ENCODE measurements at places on chromosomes 5 and 9.
A peak's percentile ranks its signal among the peaks of the same experiment; 100 is the strongest.

DNA sequence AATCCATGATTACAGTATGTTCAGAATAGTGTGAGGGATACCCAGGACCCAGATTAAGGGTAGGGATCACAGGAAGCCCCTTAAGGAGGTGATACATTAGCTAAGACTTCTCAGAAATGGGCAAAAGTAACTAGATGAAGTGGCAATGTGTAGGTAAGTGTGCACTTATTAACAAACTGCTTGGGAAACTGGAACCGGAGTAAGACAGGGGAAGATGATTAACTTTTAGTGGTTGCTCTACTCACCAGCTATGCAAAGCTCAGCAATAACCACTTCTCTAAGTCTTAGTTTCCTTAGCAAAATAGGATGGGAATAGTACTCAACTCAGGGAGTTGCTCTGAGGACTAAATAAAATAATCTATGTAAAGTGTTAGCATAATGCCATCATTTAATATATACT lies 182.2 kb downstream of the MCTP1 start:
- no peak for DNase-seq

DNA sequence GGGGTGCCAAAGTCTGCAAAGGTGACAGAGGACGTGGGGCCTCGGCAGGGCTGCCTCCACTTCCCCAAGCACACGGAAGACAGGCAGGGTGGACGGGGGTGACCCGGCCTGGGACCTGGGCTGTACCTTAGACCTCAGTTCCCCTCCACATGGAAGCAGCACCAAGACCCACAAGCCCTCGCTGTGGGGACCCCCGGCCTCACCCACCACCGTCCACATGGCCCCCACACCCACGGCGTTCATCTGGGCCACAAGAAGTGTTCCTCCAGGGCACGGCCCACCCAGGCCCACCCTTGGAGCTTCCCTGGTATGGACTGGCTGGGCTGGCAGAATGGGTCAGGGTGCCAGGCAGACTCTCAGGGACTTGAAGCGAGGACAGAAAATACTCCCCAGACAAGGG lies 45.8 kb upstream of the NKD2 start:
- no peak for DNase-seq

- DNase-seq: no peak
Measured at GRCh38 chr5:1732945-1733344, 66.7 kb downstream of the MRPL36 start.

DNA sequence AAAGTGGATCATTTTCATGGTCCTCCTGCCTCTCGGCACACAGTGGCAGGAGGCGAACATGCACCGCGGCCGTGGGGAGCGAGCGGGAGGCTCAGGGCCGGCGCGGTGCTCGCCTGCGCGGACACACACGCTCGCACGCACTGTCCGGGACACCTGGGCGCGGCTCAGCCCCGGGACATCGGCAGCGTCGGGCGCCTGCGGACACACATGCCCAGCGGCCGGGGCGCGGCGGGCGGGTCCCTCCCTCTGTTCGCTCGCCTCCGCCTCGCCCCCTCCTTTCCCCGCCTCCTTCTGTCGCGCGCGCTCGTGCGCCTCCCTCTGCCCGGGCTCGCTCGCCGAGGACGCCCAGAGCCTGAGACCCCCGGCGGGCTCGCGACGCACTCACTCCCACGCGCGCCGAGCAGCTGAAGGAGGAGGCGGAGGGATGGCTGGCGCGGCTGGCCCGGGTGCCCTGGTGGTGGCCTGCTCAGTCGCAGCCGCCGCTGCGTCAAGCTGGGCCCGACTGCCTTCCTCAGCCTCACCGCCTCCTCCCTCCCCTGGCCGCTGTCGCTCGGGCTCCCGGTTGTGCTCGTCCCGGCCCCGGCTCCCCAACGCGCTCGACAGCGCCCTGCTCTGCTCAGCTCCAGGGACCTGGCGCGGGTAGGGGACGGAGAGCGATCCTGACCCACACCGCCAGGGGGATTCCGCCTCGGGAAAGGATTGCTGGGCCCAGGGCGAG lies at the start of gene FRMD3:
FRMD3 (minus strand) TSS at position 230 of the 718 bp plus-strand sequence; CDS start at position 60, 170 bp downstream.
- no peak for DNase-seq

DNA sequence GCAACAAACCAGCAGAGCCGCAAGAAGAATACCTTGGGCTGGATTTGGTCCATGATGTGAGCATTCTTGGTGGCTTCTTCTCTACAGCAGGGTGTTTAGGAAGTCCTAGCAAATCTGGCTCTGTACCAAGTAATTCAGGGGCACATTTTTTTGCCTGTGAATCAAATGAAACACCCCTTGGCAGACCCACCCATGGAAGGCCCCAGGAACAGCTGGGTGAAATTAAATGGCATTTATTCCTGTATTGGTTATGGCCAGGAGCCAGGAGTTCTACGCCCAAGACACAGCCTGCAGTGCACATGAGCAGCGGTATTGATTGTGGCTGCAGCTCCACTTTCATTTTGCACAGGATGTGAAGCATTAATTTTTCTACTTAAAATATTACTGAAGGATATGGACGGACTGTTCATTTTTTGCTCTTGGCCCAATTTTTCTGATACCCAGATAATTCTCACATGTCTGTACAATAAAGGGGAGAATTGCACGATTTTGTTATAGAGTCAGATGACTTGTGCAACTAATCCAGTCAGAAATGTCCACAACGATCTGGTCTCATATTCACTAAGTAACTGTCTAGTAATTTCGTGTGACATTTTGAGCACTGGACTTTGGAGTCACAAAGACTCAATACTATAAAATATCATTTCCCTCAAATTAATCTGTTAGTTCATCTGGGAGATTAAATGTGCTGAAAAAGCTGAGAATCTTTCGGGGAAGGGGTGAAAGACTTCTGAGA lies 120.7 kb upstream of the APC start:
- DNase-seq: no peak

GRCh38 chr5:149594206-149594895 lies 13.1 kb downstream of the ARHGEF37 start:
- DNase-seq: no peak

- no peak for DNase-seq
Measured at GRCh38 chr5:124203303-124203702, 543.1 kb downstream of the ZNF608 start.

- DNase-seq: no peak
Measured at GRCh38 chr5:139809331-139809810, 13.8 kb downstream of the PSD2 start.

GRCh38 chr9:134276453-134277245 lies 49.6 kb upstream of the RXRA start:
- DNase-seq: no peak

DNA sequence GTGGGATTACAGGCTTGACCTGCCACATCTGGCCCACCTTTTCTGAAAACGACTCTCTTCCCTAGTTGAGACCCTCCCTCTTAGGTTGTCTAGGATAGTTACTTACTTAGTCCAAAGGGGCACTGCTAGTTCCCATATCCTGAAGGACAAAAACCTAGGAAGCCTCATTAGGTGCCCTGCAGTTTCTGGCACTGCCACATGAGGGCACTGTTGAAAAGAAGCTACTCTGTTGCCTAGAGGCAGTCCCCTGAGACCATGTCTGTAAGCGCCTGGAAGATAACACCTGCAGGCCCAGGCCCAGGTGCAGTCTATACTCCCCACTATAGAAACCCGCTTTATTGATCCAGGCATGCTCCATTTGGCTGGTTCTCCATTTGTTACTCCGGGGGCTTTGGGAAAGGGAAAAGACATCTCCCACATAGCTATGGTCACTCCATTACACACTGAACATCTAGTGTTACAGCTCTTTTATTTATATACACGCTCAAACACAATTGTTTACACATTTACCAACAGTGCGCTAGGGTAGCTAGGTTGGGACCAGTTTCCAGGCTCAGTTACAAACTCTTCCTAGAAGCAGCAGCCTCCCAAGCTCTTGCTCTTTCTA lies 73.4 kb upstream of the PPARGC1B start:
- peak; percentile 46 for DNase-seq

- DNase-seq: no peak
Measured at GRCh38 chr9:121620777-121621449, 30.5 kb upstream of the DAB2IP start.

GRCh38 chr5:100902440-100903038 lies 543 bp downstream of the ST8SIA4 start:
- no peak for DNase-seq

GRCh38 chr5:158381614-158382160 lies 522.7 kb upstream of the CLINT1 start:
- no peak for DNase-seq

DNA sequence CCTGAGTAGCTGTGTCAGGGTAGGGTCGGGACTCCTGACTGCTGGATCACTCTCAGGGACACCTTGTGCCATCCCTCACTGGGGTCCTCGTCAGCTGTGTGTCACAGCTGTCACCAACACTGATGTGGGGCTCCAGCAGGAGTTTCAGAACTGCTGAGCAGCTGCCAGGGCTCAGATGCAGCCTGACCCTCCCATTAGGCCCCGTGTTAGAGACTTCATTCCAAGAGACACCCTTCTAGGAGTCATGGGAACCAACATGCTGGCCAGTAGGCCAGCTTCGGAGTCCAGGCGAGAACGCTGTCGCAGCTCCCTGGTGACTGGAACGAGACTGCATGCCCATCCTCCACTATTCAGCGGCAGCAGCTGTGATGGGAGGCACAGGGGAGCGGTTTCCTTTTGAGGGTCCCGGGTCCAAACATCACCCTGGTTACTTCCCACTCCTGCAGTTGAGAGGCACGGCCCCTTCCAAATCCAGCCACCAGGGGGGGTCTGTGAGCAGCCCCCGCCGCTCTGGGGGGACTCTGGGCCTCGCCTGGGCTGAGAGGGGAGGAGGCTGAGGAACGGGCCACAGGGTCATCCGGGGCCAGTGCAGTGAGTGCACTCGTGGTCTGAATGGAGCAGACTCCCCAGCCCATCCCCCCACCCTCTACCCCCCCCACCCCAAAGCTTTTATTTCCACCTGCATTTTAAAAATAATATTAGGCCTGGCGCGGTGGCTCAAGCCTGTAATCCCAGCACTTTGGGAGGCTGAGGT lies 12.6 kb upstream of the TCF7 start:
- peak; percentile 72 for DNase-seq

GRCh38 chr9:136409557-136410455 lies 608 bp downstream of the ENTR1 start:
- peak; percentile 7 for DNase-seq

GRCh38 chr5:158234323-158235158 lies 375.6 kb upstream of the CLINT1 start:
- no peak for DNase-seq

GRCh38 chr9:85130260-85130659 lies 460.7 kb downstream of the NTRK2 start:
- DNase-seq: no peak

DNA sequence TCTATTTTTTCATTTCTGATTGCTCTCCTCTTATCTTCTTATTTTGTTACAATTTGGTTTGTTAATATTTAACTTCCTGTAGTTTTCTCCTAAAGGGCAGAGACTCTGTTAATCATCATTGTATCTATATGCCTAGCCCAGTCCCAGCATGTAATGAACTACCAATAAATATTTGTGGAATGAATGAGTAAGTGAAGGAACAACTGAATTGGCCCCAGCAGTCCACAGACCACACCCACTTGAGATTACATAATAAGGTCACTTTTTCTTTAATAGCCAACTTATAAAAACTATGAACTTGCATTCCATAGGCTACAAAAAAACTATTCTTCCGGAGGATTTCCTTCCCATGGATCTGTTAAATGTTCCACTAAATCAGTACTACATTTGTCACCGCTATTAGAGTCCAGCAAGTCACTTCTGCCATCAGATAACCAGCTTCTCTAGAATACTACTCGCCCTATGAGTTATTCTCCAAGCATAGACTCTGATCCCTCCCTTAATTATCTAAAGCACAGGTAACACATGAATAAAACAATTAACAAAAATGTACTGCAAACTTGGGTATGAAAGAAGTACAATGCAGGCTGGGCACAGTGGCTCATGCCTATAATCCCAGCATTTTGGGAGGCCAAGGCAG lies 27.5 kb upstream of the TNPO1 start:
- no peak for DNase-seq

- no peak for DNase-seq
Measured at GRCh38 chr9:27377147-27377807, 80.3 kb upstream of the EQTN start.

GRCh38 chr5:98564836-98565235 lies 208.6 kb upstream of the RGMB start:
- DNase-seq: no peak

- DNase-seq: no peak
Measured at GRCh38 chr9:116524778-116525470, 162.2 kb upstream of the TRIM32 start.

GRCh38 chr5:59685793-59686192 lies 207.7 kb downstream of the PDE4D start:
- DNase-seq: no peak

DNA sequence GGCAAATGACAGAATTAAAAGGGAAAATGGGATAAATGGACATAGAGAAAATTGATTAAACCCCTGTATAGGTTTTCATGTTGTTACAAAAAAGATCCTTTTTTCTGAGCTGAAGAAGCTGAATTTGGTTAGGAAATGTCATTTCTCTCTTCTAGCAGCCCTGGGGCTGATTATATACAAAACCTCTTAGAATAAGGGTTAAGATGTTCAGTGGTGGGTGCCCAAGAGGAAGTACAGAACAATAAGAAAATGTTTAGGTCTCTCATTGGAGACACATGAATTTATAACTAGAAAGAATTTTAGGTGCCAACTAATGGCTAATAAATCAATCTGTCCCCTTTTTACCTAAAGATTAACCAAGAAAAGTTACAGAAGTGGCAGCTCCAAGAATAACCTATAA lies 14.2 kb downstream of the ABHD17B start:
- DNase-seq: no peak

GRCh38 chr9:134127616-134128015 lies 8.3 kb upstream of the WDR5 start:
- DNase-seq: no peak

DNA sequence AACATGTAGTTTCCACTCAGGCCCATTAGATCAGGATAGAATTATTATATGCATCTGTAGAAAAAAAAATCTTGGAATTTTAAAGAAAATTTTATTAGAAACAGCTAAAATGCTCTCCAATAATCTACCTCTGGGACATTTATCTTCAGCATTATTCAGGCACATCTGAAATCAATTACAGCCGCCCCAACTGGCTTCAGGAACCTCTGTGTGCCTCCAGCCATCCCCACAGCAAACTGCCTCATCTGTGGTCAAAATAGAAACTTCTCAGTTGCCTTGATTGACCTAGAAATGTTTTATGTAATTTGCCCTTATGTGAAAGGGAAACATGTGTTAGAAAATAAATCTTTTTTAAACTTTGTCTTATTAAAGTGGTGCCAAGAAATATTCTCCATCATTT lies 120.1 kb upstream of the LPAR1 start:
- no peak for DNase-seq

GRCh38 chr5:29950416-29951145 lies 1242.9 kb upstream of the CDH6 start:
- DNase-seq: no peak

Data from hematopoietic multipotent progenitor cell treated with erythropoietin and hydrocortisone succinate and interleukin-3 and kit ligand, for 17 days (in vitro differentiated cells).